G401 (cell line): ENCODE measurements at places on chromosomes 5 and 9.
A peak's percentile ranks its signal among the peaks of the same experiment; 100 is the strongest.

DNA sequence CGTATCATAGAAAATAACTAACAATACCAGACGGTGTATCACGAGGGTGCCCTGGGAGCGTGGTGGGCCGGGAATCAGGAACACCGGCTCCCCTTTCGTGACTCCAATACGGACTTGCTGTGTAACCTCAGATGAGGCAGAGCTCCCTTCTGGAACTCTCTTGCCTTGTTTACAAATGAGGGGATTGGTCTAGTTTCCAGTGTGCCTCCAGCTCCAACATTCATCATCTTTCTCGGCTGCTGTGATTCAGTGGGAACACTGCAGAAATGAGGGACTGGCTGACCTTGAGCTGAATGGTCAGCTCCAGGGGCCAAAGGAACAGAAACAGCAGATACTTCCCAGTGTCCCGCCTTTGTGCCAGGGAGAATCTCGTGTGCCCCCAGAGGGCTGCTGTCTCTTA lies 22.6 kb upstream of the TGFBI start:
- DNase-seq: no peak

DNA sequence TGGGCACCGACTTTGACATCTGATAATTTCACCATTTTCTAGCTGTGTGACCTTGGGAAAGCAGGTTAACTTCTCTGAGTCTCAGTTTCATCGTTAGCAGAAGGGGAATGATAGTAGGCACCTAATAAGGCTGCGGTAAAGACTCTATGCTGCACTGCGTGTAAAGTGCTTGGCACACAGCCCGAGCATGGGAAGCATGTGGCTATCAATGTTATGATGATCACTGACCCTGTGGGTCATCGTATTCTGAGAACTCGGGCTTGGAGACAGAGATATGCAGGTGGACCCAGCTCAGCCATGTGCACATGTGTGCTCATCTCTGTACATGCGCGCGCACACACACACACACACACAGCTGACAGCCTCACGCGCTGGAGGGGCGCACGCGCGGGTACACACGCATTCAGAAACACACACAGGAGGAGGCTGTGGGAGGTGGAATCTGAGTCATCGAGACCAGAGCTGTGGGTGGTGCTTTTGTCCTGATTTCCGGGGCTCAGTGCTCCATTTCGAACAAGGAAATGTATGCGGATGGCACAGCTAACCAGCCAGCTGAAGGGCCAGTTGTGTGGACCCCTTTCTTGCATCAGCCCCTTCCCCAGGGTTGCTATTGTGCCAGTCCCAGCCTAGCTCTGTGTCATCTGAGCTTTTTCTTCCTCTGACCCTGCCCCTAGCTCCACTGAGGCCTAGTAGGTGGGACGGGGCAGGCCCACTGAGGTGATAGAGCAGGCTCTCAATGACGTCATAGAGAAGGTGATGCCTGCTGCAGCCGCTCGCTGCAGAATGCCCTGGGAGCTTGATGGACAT lies 11.1 kb upstream of the ARAP3 start:
- no peak for DNase-seq

- no peak for DNase-seq
Measured at GRCh38 chr5:142287096-142287972, 37.5 kb downstream of the SPRY4 start.

- no peak for DNase-seq
Measured at GRCh38 chr9:94672811-94673487, 33.6 kb upstream of the FBP1 start.

GRCh38 chr5:93990504-93991070 lies 249.2 kb upstream of the POU5F2 start:
- DNase-seq: no peak

DNA sequence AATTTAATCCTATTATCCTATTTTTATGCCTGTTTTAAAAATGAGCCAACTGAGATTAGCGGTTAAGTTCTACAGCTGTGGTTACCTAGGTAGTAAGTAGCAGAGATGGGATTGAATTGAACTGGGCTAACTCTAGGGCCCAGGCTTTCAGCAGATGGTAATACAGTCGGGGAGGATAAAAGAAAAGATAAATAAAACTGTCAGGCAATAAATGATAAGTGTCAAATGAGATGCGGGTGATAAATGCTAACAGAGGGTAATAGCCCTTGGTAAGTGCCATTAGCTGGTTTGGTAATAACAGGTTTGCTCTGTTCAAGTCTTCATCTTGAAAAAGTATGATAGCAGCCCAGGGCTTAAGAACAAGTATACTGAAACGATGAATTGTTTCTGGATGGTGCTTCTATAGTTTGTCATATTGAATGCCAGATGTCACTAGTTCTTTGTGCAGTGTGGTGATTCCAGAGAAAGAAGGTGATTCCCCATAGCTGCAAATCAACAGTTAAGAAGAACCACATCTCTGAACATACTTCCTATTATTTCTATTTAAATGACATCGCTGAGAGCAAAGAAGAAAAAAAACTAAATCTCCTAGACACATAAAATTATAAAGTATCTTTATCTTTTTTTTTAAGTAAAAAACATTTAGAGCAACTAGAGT lies 360.8 kb upstream of the PANK3 start:
- no peak for DNase-seq

- no peak for DNase-seq
Measured at GRCh38 chr9:129071526-129072126, 9.3 kb upstream of the DOLPP1 start.

DNA sequence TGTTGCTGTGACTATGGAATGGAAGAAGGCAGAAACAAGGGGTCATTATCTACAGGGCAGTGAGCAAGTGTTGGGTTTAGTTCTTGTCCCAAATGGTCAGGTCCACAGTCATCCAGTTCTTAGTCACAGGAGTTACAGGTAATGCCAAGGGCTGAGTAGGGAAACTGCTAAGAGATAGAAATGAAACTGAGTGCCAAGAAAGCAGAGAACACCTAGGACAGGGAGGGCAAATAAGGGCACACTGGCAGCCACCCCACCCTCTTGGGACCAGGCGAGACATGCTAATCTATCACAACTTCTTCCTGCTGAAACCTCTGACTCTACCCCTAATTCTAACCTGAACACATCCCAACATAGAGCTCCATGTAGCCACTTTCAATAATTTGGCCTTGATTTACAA lies 103.2 kb downstream of the KLF4 start:
- peak; percentile 45 for DNase-seq

DNA sequence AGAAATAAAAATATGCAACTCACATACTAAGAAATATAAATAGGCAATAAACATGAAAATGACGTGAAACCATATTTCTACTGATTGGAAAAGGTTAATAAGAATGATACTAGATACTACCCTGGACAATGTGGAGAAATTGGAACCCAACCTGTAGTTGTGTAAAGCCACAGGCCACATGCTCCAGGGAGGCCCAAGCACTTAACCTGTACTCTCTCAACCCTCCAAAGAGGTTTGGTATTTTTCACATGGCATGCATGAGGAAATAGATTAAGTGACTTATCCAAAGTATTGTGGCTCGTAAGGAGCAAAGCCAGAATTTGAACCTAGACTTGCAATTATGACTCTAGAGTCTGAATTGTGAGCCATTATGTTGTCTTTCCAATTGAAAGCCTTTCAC lies 13.4 kb downstream of the LIFR start:
- no peak for DNase-seq

DNA sequence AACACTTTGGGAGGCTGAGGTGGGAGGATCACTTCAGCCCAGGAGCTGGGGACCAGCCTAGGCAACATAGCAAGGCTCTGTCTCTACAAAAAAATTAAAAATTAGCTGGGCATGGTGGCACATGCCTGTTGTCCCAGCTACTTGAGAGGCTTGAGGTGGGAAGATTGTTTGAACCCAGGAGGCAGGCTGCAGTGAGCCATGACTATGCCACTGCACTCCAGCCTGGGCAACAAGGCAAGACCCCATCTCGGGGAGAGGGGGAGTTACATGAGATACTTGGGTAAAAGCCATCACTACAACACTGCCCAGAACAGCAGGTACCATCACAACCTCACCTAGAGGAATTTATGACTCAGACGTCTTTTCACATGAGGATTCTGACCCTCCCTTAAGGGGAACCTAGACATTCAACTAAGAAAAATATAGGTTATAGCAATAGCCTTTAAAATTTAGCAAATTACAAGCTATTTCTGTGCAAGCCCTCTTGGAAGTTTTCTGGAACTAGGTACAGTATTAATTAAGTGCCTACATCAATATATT lies 143.5 kb downstream of the NFIB start:
- DNase-seq: no peak

GRCh38 chr5:144567421-144567780 lies 396.7 kb downstream of the KCTD16 start:
- DNase-seq: no peak

DNA sequence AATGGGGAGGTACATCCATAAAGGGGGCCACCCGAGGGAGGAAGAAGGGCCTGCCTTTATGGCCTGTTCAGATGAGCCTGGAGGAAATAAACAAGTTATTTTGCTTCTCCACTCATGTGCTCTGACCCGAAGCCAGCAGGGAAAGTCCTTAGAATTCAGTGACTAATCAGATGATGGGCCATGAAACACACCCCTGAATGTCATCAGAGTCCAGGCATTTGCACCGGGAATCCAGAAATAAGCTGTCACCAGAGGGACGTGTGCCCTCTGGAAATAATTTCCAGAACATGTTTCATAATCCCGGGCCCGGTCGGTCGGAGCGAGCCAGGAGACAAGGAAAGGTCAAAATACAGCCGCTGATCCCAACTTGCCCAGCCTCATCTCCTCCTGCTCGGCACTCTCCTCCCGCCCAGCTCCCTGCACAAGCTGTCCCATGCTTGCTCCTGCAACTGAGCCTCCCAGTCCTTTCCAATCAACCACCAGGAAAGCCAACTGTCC lies 73.6 kb upstream of the ZNF622 start:
- DNase-seq: peak; percentile 70

- DNase-seq: no peak
Measured at GRCh38 chr5:178605788-178606187, 15.6 kb upstream of the COL23A1 start.

GRCh38 chr9:93354451-93354850 lies 97.0 kb upstream of the FAM120A start:
- no peak for DNase-seq

DNA sequence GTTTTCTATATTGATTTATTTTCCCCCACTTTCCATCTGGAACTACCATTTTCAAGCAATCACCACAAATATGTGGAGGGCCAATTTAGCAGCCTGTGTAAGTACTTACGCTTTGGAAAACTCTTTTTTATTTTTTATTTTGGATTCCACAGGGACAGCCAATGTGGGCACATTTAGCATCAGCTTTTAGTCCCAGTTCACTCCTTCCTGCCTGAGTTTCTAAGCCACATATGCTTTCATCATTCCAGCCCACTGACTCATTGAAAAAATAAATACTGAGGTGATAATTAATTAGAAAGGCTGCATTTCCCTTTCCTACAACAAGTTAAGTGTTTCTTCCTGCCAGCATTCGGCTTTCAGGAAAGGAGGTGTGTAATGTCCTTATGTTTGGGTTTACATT lies 76.8 kb downstream of the TMEM167A start:
- no peak for DNase-seq

GRCh38 chr5:135269931-135270421 lies 129.1 kb downstream of the MACROH2A1 start:
- DNase-seq: no peak

GRCh38 chr9:37034305-37034937 lies 353 bp upstream of the PAX5 start:
- DNase-seq: no peak

DNA sequence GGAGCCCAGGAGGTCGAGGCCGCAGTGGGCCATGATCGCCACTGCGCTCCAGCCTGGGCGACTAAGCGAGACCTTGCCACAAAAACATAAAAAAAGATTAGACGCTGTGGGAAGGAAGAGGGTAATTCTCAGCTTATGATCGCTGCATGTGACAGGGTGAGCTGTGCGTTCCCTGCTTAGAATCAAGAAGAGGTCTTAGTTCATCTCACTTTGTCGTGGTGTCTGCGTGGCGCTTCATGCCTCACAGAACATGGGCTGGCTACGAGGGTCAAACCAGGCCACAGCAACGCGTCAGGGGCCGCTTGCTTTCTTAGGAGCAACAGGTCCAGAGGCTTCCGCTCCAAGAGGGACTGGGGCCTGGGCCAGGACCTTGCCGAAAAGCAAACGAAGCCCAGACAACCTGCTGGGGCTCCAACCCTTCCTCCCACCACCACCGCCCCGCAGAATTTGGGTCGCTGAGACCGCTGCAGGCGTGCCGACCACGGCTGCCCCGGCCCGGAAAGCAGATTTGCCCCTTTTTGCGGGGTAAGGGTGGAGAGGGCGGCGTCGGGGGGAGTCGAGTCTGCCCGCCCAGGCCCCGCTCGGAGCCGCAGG lies 10.0 kb upstream of the GRIN1 start:
- DNase-seq: no peak

GRCh38 chr5:52740007-52740406 lies 47.7 kb upstream of the ITGA1 start:
- DNase-seq: no peak

GRCh38 chr5:74633695-74634094 lies 6.8 kb downstream of the ENC1 start:
- no peak for DNase-seq

DNA sequence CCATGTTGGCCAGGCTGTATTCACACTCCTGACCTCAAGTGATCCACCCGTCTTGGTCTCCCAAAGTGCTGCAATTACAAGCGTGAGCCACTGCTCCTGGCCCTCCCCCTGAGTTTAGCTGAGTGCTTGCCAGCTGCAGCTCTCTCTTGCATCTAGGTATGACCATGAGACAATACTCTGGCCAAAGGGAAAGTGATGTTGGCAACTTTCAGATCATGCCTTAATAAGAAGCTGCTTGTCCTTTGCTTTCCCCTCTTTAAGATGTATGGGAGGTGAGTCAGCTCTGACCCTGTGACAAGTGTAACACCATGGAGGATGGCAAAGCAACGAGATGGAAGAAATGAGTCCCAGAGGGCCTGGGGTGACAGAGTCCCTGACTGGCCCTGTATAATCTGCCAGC lies 18.7 kb upstream of the DCAF12 start:
- DNase-seq: no peak

GRCh38 chr5:90264689-90265544 lies 144.6 kb downstream of the CETN3 start:
- DNase-seq: peak; percentile 72

DNA sequence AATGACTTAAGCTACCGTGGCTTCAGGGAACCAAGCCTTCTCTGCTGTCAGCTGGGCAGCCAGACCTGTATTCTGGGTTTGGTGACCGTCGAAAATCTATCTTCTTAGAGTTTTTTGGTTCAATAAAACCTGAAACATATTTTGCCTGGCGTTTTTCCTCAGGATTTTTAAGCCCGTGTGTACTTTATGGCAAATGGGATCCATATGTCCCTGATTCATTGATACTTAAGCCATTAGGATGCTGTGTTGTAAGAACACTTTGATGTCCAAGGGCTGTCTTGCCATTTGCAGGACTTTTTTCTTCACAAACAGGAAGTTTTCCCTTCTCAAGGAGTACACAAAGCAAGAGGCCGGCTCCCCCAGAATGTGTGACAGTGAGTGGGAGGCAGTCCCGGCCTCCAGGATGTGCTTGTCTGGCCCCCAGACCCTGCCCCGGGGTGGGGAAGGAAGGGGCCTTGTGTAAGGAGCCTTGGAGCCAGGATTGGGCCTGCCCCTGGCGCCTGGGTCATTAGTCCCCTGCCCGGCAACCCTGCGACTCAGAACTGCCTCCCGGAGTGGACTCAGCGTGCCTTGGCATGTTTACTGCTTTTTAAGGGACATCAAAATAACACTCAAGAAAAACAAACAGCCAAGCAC lies 83.4 kb upstream of the SMIM23 start:
- no peak for DNase-seq

GRCh38 chr9:133539991-133540697 lies 5.6 kb downstream of the ADAMTSL2 start:
- no peak for DNase-seq
